ENCODE measurements at places on chromosomes 7 and 10.

GRCh38 chr7:140314573-140315480 is 83.5 kb downstream of the SLC37A3 start:
- no peak for DNase-seq

- peak; percentile 46 for DNase-seq
Observed at GRCh38 chr10:21675157-21675796, 141.2 kb downstream of the MLLT10 start.

- DNase-seq: peak; percentile 40
Observed at GRCh38 chr10:72164617-72165016, 51.2 kb upstream of the ANAPC16 start.

- no peak for DNase-seq
Observed at GRCh38 chr7:157554393-157555238, 217.8 kb downstream of the DNAJB6 start.

- DNase-seq: peak; percentile 40
Observed at GRCh38 chr7:2019711-2020511, 212.8 kb downstream of the MAD1L1 start.

DNA sequence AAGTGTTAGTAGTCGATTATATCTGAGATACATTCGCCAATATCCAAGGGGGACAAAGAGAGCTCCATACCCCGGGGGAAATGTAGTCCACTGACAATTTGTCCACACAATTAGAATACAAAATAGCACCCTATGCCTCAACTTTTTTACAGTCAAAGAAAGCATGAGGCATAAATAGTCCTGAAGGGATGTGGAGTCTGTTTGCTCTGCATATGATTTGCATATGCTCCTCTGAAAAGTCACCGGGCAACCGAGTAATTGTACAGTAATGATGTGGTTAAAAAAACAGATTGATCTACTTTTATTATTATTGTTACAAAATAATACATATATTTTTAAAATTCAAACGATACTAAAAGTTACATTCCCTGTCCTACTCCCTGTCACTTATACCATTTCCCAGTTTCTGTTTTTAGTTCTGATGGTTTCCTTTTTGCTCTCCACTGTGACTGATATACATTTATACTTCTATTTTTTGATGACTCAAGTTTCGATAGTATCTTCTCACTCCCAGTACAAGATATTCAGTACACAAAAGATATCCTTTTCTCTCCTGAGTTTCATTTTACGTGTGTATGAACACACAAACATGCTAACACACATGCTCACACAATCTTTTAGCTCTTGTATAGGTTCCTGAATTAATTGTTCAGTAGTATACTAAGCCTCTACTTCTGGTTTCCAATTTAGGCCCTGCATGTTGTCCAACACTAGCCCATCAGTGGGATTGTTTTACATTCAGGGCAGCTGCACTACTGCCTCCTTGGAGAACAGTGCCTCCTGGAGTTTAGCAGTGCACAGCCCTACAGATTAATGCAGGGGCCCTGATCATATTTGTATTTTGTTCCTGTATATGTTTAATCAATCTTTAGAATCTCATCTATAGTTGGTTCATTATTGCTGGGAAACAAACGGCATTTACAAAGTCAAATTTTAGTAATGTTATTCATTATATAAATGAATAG is 130.9 kb downstream of the TES start:
- DNase-seq: no peak

DNA sequence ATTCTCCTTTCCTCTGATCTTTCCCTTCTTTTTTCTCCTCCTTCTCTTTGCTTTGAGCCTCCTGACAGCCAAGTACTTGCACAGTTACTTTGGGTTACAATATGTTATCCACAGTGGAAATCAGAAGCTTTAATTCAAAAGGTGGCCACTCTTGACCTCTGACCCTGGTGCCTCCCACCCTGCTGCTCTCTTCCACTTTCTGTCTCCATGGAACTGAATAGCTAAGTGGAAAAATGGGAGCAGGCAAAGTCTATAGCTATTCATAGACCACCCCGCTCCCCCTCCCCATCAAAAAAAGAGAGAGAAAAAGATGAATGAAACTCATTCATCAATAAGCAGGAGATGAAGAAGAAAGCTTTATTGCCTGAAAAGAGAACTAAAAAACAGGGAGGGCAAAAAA is 39.4 kb downstream of the PTN start:
- DNase-seq: no peak

GRCh38 chr10:91883549-91884444 is 25.5 kb downstream of the FGFBP3 start:
- no peak for DNase-seq

DNA sequence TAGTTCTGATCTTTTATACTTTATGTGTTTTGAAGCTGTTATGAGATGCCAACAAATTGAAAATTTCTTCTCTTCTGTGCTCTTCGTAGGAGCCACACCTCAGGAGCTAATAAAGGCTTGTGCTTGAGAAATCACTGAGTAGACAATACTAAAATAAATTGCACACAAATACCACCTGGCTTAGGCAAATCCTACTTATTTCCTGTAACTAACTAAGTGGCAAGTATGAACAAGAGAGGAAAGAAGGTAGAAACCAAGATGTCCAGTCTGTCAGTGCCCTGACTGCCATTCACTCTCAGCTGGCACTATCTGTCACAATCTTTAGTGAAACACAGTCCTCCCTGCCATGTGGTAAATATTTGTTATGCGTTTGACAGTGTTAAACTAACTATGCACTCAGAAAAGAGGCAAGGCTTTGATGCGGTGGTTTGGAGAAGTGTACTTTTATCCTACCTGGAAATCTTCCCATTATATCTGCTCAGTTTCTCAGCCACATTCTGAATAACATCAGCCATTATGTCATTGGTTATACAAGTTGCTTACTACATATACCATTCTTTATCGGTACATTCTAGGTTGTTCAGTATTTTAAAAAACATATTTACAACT is 293.4 kb upstream of the VWC2 start:
- no peak for DNase-seq

- DNase-seq: no peak
Observed at GRCh38 chr7:131845573-131846314, 289.3 kb upstream of the PODXL start.

DNA sequence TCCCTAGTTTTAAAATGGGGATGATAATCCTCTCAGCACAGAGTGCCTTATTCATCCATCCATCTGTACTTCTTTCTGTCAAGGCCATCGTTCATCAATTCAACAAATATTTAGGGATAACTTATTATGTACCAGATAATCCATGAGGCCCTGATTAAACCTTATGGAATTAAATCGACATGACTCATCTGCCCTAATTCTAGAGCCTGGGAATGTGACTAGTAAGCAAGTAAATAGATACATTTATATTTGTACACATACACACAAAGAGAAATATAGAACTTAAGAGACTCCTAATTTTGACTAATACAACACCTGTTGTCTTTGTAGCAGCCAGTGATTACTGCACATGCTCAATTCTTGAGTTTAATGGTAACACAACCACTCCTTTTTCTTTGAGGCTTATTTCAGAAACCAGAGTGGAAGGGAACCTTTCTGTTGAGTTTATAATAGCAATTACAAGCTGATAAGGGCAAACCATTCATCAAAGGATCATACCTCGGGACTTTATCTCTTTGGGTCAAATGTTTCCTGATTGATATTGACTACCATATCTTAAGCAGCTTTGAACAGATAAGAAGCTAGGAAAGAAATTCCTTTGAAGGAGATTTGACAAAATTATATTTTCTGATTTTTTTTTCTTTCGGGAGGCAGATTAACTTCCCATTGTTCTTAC is 122.7 kb downstream of the ARID5B start:
- DNase-seq: no peak

DNA sequence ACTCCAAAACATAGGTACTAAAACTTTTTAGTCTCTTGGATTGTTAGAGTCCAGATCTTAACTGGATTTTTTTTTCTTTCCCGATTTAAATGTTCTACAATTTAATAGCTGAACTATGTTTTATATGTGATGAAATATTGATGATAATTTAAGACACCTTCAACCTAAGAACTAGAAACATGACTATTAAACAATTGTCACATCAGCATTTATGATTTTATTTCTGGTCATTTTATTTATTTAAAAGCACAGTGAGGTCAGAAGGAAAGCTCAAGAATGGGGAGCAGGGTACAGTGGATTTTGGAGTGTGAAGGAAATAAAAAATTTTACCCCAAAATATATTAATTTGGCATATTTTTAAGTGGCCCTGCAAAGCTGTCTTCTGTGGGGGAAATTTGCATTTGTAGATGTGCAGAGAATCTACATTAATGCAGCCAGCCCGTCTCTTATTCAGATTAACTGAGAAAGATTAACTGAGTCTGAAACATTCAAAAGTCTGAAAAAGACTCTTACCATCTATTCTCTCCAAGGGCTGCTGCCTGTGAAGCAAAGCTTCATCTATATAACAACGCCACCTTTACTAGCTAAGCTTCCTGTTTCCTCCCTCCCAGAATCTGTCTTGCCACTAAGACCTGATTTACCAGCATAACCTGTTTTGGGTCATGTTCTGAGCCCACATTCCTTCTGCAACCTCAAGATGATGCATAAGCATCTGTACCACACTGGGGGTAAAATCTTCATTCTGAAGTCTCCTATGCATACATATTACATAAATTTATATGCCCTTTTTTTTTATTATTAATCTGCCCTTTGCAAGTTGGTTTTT is 86.4 kb downstream of the TMEM106B start:
- no peak for DNase-seq

- DNase-seq: no peak
Observed at GRCh38 chr7:28432105-28432504, 19.8 kb downstream of the CREB5 start.

GRCh38 chr10:122962405-122962804 is 8.4 kb upstream of the C10orf88 start:
- DNase-seq: no peak

DNA sequence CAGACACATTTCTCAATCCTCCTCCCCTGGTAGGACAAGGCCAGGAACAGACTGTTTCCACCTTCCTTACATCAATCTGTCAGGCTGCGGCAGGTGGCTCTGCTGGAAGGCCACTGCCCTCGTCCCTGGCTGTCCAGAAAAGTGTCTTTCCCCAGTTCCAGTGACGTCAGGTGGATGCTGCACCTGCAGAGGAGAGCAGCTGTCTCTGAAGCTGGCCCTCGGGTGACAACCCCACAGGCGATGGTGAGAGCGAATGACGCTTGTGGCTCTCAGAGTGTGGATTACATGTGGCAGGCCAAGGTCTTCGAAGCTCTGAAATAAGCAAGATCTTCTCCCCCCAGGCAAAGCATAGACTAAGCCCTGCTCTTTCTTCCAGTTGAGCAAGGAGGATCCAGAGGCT is 146.9 kb upstream of the RET start:
- DNase-seq: no peak

DNA sequence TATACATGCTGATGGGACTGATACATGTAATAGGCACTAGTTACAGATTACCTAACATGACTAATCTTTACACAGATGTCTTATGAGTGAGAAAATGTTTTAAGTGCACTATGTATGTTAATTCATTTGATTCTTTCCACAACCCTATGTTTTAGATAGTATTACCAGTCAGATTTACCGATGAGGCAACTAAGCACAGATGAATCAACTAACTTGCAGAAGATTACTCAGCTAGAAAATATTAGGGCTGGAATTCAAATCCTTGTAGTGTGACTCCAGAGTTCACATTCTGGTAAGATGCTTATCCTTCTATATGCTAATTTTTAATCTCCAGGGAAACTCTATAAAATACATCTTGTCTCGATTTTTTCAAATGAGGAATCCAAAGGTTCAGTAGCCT is 964.9 kb downstream of the REEP3 start:
- DNase-seq: no peak

GRCh38 chr7:112905950-112906349 is 115.8 kb upstream of the TMEM168 start:
- no peak for DNase-seq

DNA sequence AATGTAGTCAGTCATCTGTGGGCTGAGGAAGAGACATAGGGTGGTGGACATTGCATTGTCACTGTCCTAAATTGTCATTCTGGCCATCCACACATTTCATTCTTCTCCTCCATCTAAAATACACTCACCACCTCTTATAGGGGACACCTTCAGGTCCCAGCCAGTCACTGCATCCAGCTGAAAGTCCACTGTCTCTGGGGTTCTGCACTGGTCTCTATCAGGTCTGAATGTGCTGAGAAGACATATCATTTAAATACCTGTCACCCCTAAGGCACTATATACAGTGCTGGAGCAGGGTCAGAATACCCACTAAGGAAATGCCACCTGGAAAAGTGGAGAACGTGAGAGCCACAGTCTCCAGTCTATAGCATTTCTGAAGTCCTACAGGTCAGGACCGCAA is 29.6 kb downstream of the SH2D4B start:
- no peak for DNase-seq

GRCh38 chr10:132605390-132605789 is 67.8 kb downstream of the INPP5A start:
- DNase-seq: no peak

- DNase-seq: no peak
Observed at GRCh38 chr10:132977807-132978206, 35.4 kb upstream of the CFAP46 start.

DNA sequence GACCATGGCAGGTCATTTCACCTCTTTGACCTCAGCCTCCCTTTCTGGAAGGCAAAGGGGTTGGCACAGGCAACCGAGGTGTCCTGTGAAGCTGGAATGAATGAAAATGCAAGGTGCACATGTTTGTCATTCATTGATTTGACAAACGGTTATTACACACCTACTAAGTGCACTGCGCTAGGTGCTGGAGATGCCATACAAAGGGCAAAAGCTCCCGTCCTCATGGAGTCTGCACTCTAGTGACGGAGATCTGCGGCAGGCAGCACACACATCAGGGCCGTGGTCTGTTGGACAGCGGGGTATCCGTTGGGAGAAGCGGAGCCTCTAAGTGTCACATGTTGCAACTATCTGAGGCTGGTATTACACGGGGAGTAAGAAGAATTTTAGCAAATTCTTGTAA is 44.2 kb downstream of the PRF1 start:
- no peak for DNase-seq

DNA sequence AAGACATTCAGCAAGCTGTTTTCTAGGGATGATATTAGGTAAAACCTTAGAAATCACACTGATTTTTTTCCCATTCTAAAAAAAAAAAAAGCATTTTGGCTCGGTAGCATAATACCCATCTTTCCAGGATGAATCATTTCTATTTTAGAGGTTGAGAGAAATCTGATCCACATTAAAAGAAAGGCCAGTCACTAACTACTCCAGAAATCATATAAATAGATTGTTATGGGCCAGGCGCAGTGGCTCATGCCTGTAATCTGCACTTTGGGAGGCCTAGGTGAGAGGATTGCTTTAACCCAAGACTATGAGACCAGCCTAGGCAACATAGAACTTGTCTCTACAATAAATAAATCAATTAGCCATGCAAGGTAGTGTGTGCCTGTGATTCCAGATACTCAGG is 164.3 kb downstream of the BAMBI start:
- DNase-seq: no peak
